ENCODE measurements at places on chromosomes 5 and 9.

GRCh38 chr5:126125407-126125806, 297.8 kb upstream of the GRAMD2B start:
- DNase-seq, result no peak

- no peak for DNase-seq
Observed at GRCh38 chr5:36111238-36111637, 40.4 kb downstream of the LMBRD2 start.

DNA sequence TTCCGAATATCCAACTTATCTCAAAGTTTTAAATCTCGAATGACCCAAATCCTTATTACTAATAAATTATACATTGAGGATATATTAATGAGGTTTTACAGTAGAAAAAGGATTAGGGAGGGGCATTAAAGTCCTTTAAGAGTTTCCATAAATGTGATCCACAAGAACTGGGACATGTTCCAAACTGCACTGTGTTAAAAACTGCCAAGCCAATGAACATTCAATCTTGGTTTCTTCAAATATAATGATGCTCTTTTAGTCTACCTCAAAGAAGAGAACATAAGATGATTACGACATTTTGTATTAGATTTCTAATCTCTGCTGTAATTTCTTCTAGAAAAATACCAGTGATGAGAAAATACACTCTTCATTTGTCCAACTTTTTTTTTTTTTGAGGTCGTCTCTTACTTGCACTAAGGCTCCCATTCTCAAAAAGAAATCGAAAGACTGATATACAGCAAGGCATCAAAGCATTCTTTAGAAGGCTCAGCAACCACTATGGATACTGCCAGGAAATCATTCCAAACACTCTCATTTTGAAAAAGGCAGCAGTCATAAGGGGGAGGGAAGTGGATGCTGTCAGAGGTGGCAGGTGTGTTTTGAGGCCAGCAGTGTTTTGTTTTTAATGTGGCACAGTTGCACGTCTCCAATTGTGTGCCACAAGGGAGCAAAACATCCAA, 1.7 kb downstream of the PTAR1 start:
- DNase-seq, result no peak

- DNase-seq, result no peak
Observed at GRCh38 chr5:153445875-153446579, 44.4 kb upstream of the GRIA1 start.

GRCh38 chr5:168357876-168358275, 66.4 kb downstream of the WWC1 start:
- DNase-seq, result no peak

GRCh38 chr5:21810737-21811316, 1042.3 kb downstream of the CDH12 start:
- DNase-seq, result no peak

DNA sequence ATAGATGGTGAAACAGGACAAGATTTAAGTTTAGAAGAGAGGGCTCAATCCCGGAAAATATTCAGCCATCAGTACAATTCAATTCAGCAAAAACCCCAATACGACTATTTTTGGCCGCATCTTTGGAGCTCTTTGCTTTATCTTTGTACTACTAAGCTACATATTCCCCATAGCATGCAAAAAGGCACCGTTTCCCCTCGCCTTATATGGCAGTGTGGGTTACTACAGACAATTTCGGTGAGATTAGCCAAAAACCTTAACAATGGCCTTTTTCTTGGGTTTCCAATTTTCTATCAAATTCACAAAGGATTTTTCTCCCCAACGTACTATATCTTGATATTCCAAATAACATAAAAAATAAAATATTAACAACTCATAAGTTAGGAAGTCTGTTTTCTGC, 382.6 kb downstream of the BNC2 start:
- no peak for DNase-seq

- no peak for DNase-seq
Observed at GRCh38 chr5:90939211-90939610, 380.6 kb downstream of the ADGRV1 start.

DNA sequence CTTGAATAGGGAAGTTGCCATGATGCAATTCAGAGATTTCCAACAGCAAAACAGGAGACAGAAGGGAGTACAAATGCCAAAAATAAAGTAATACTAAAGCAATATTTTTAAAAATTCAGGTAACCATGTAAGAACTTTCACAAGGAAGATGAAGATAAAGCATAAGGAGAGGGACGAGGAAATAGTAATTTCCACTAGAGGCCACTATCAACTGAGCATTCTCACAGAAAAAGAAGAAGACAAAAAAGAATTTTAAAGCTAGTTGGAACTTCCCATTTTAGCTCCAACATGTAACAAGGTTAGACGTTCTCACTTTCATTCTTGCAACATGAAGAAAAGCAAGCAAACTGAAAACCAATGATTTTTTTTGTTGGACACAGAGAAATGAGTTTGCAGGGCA, 779.9 kb upstream of the CDH6 start:
- no peak for DNase-seq
